ENCODE measurements at places on chromosomes 4 and X.

DNA sequence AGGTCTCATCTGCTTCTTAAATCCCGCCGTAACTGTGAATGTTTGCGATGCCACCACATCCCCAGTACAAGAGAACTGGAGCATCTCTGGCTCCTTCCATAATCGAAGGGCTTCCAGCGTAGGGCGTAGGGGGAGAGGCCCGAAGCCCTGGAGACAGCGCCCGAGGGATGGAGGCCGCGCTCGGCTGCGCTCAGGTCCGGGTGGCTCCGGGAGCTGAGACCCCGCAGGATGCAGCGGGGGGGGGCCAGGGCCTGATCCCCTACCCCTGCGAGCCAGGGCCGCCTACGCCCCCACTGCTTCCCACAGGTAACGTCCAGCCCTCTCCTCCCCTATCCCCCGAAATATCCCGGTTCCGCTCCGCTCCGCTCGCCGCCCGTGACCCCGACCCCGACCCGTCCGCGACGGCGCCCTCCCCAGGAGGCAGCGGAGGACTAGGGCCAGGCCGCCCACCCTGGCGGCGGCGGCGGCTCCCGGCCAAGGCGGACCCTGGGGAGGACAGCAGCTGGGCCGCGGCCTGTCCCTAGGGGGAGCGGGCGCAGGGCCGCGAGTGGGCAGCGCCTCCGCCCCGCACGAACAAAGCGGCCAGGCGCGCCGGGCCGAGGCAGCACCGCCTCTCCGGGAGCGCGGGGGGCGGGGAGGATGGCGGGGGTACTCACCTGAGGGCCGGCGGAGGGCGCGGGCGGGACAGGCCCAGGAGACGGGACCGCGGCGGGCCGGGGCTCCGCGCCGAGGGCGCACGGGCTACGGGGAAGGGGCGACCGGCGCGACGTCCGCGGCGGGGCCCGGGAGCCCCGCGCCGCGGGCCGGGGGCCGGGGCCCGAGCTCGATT lies 723 bp downstream of the WDFY3 start:
- no peak for DNase-seq

- no peak for DNase-seq
Observed at GRCh38 chr4:22071749-22072148, 123.2 kb upstream of the KCNIP4 start.

GRCh38 chr4:22875587-22876257 lies 183.0 kb downstream of the GBA3 start:
- DNase-seq: no peak

DNA sequence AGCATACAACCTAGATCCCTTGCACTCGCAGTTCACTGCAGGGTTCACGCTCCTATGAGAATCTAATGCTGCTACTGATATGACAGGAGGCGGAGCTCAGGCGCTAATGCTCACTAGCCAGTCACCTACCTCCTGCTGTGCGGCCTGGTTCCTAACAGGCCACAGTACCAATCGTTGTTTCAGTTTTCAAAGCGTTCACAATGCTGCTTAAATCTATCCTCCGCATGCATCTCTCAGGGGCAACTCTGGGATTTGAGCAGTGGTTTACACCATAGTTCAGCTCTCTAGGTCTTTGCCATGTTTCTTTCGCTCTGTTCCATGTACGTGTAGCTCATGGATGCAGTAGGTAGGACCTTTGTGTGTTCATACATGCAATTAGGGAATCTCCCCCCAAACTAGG lies 47.2 kb downstream of the CLOCK start:
- DNase-seq: no peak

DNA sequence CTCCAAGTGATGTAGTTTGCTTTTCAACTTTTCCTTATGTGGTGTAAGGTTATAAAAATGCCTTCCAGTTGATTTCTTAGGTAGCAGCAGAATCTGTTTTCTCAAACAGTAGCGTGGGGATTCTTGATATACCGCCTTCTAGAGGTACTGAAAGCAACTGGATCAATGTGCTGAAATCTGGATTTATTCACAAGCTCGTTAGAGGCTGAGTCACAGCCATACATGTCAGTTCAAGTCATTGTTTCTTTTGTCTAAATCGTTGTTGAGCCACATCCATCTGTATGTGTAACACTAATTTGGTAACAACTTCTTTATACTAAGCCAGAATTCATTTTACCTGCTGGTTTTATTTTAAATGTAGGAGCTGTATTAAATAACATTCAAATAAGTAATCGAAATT lies 200.0 kb upstream of the MAD2L1 start:
- no peak for DNase-seq

All from stimulated activated CD8-positive, alpha-beta memory T cell treated with anti-CD3 and anti-CD28 coated beads, Interleukin-4, amount 100 ng/mL, for 1 hour (primary cell).